Liver (tissue), 10 donors: ENCODE measurements at places on chromosomes 1 and 21. TPM values are rescaled to one million over a fixed set of nuclear protein-coding genes. Genes with fewer than 3 reads are reported as not detected.

Gene ATP1A2
- total RNA-seq: 1.5 TPM

Gene BSDC1
- 65.9 TPM for total RNA-seq

Gene UBXN10
- 1.1 TPM for total RNA-seq

DNA sequence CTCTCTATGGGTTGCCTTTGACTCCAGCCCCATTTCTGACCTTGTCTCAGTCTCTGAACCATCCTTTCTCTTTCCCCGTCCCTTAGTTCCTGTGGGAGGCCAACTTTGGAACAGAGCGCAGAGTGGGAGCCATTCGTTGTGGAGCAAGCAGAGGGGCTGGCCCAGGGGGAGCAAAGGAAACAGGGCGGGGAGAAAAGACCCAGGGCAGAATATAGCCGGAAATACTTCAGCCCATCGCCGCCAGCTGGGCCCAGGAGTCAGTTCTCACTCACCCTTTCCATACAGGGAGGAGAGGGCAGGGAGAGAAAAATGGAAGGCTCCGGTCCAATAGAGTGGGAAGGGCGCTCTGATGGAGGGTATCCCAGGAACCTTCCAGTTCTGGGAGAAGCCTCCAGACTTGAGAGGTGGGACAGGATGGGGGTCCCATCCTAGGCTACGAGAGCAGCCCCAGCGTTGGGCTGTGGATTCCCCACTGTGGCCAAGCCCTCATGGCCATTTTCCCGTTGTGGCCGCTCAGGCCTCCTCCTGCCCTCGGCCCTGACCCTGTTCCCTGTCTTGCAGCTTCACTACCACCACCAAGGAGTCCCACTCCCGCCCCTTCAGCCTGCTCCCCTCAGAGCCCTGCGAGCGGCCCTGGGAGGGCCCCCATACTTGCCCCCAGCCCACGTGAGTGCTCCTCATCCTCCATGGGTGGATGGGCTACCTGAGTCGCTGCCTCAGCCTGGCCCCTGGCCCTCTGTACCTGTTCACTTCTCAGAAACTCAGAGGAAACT lies 10.9 kb downstream of the PEAR1 start:
- no peak for DNase-seq

DNA sequence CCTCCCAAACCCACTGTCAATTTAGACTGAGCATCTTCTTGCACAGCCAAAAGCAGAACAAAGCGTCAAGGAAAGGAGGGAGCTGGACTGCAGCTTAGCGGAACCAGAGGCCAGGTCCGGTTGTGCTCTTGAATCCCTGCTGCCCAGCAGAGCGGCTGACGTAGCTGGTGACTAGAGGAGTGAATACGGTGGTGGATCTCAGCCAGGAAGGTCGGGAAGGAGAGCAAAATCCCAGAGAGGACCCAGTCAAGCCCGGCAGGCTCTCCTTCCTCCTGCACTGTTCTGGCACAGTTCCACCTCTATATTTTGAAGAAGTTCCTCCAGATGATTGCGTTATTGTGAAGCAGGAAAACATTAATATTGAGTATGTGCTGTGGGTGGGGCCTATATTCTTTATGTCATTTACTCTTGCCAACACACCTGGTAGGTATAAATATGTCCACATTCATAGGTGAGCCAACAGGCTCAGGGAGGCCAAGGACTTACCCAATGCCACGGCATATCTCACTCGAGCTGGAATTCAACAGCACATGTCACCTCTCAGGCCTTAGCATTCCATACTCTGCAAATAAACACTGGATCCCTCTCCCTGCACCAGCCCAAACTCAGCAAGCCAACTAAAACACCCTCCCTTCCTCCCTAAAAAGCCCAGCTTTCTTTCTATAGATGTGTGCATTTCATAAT lies 23.6 kb upstream of the ABCB10 start:
- DNase-seq: no peak

DNA sequence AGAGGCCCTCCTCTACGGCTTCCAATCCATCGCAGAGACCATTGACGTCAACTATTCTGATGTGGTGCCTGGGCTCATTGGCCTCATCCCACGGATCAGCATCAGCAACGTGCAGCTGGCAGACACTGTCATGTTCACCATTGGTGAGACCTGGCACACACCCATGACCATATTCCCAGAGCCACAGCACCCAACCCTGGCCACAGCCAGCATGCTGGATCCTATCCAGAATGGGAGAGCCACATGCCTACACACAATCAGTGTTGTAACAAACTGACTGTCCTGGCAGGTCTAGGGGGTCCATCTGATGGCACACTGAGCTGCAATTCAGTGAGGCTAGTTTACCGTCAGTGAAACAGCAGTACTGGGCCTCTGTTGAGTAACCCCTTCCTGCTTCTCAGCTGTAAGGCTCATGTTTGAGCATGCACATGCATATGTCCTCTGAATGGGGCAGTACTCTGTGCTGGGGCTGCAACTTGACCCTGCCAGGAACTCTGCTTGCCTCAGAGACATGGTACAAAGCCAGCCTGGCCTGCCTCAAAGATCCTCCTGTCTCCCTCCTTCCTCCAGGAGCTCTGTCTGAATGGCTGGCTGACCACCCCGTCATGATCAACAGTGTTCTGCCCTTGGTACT lies 10.8 kb downstream of the IPO13 start:
- no peak for DNase-seq

- DNase-seq: no peak
Measured at GRCh38 chr1:167373398-167373797, 144.9 kb downstream of the CD247 start.

GRCh38 chr1:235067396-235068157 lies 61.1 kb downstream of the TOMM20 start:
- no peak for DNase-seq

DNA sequence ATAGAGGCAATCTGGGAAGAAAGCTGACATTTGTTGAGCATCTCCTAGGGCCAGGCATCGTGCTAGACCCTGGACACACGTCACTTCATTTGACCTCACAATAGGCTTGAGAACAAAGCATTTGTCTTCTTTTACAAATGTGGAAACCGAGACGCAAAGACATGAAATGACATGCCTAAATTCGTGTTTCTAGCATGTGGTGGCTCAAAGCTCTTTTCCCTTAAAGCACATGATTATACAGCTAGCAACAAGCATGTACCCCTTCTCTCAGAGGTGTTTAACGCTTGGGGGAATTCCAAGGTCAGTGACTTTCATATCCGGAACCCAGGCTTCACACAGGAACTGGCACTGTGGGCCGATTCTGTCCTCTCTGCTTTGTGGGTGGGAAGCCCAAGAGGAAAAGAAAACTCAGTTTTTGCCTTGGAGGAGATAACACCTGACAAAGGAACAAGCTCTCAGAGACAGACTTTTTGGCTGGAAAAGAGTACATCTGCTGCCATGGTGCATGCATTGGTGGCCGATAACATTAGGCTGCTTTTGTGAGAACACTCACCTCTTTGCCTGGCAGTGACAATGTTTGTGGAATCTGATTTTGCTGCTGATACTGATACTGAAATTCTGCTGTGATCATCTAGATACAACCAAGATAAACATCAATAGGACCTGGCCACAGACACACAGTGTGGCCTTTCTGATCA lies 15.4 kb upstream of the CD2 start:
- no peak for DNase-seq
